ENCODE measurements at places on chromosomes 13 and 19. TPM values are rescaled to one million over a fixed set of nuclear protein-coding genes. Genes with fewer than 3 reads are reported as not detected.

GRCh38 chr19:41813911-41814310, 17.5 kb downstream of the CEACAM3 start:
- no peak overlapping the region for H3K4me3 ChIP-seq
- no peak overlapping the region for H3K27ac ChIP-seq
- H3K4me1 ChIP-seq: peaks cover 7% of the 10 kb centered on the region
- H3K27me3 ChIP-seq: no peaks in the 10 kb centered on the region
- H3K36me3 ChIP-seq: no peaks in the 10 kb centered on the region

- peak overlapping the region; percentile 75 for H3K4me3 ChIP-seq
- no peak for DNase-seq
- peaks cover 11% of the 10 kb centered on the region for H3K4me1 ChIP-seq
- H3K36me3 ChIP-seq: peaks cover 5% of the 10 kb centered on the region
Observed at GRCh38 chr19:19033176-19033425, 216 bp downstream of the SUGP2 start.

The ZNF682 gene
- 11.6 TPM for total RNA-seq

The FCER2 gene
- not detected for total RNA-seq

GRCh38 chr13:70424928-70425327, 316.7 kb upstream of the KLHL1 start:
- H3K27ac ChIP-seq: no peak overlapping the region
- no peak overlapping the region for H3K4me3 ChIP-seq
- no peaks in the 10 kb centered on the region for H3K36me3 ChIP-seq

The SPACA4 gene
- 0.67 TPM for total RNA-seq

The ZNF20 gene
- 6.8 TPM for total RNA-seq

DNA sequence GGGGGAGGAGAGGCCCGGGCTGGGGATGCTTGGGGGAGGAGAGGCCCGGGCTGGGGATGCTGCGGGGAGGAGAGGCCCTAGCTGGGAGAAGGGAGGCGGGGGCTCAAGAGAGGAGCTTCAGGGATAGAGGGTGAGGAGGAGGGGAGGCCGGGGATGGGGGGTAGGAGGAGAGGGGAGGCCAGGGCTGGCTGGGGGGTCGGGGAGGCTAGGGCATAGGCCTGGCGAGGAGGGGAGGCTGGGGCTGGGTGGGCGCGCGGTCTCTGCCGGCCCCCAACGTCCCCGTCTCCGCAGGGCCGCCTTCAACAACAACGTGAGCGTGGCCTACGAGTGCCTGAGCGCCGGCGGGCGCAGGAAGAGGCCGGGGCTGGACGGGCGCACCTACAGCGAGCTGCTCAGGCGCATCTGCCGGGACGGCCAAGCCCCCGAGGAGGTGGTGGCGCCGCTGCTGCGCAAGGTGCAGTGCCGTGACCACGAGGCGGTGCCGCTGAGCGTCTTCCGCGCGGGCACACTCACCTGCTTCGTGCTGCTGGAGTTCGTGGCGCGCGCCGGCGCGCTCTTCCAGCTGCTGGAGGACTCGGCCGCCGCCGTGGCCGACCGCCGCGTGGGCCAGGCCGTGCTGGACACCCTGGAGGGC, 11.4 kb downstream of the TPGS1 start:
- DNase-seq: peak; percentile 75
- no peak overlapping the region for H3K27ac ChIP-seq
- no peaks in the 10 kb centered on the region for H3K36me3 ChIP-seq
- H3K4me1 ChIP-seq: no peaks in the 10 kb centered on the region
- no peaks in the 10 kb centered on the region for H3K27me3 ChIP-seq

DNA sequence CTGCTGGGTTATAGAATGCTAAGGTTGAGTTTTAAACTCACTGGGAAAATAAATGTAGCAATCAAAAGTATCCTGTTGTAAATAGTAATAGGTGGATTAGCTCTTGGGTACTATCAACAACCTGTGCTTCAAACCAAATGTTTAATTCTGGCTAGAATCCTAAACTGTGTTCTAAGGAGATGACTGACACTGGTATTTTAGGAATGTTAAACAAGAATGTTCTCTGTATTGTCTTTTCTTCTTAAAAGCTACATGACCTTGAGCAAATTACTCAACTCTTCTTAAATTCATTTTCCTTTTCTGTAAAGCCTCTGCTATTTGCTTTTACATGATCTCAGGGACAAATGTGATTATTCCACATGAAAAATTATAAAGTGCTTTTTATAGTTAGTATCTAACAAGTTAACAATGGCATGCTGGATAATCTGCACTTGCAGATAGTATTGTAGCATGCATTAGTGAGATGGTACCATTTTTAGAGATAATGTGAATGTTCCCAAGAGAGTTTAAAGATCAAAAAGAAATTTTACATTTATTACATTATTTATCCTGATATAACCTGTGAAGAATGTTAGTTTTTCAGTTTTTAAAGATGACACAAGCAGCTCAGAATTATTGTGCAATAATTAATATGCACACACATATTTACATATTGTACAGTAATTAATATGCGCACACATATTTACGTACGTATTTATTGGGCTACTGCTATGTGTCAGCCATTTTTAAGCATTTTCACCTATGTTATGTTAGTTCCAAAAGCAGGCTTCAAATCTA, 13.6 kb upstream of the EPSTI1 start:
- H3K4me1 ChIP-seq: peaks cover 17% of the 10 kb centered on the region
- no peak overlapping the region for H3K4me3 ChIP-seq
- no peaks in the 10 kb centered on the region for H3K36me3 ChIP-seq

GRCh38 chr19:6778386-6778785, 5.9 kb downstream of the VAV1 start:
- DNase-seq: no peak
- no peak overlapping the region for H3K4me3 ChIP-seq

DNA sequence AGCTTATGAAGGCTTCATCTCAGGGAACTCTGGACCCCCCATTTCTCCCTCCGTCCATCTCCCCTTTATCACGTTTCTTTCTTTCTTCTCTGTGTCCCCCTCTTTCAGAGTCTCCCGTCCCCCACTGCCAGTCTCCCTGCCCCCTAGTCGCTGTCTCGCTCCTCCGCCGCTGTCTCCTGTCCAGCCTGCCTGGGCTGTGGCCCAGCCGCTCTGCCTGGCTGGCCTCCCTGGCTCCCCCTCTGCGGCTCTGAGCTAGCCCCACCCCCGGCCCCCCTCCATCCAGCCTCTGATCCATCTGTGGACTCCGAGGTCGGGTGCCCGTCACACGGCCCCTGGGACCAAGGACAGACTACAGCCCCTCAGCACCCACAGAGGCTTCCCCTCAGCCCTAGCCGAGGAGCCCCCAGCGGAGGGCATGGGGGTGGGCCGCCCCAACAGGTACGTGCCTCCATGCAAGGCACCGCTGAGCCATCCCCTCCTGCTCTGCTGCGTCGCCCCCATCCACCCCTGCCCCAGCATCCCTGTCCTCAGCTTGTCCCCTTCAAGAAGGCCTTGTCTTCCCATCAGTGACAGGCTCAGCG, 1.1 kb upstream of the KCNJ14 start:
- peaks cover 49% of the 10 kb centered on the region for H3K36me3 ChIP-seq
- no peak overlapping the region for H3K4me3 ChIP-seq
- DNase-seq: no peak
- no peak overlapping the region for H3K27ac ChIP-seq

The NALCN gene
- total RNA-seq: 2.3 TPM

DNA sequence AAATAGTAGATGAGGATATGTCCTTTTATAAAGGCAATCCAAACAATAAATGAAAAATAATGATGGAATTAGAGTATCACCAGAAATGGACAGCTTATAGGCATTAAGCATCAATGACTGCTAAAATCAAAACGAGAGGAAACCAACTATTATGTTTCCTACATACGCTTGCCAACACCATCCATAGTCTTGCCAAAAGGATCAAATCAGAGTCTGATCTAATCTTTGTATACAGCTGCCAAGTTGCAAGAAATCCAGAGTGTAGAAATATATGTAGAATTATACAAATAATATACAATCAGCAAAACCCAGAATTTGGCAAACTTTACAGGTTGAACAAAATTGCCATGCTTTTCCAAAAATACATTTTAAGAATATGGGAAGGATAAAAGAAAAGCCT, 1661.6 kb downstream of the SLITRK1 start:
- no peaks in the 10 kb centered on the region for H3K36me3 ChIP-seq
- DNase-seq: no peak
- no peaks in the 10 kb centered on the region for H3K4me1 ChIP-seq
- H3K4me3 ChIP-seq: no peak overlapping the region

The SACS gene
- 8.1 TPM for total RNA-seq

GRCh38 chr19:1357531-1358109, 26.1 kb upstream of the NDUFS7 start:
- no peak overlapping the region for H3K4me3 ChIP-seq
- DNase-seq: no peak
- H3K27ac ChIP-seq: no peak overlapping the region
- H3K36me3 ChIP-seq: peaks cover 13% of the 10 kb centered on the region

The ZNF541 gene
- 0.56 TPM for total RNA-seq

Data from thyroid gland (tissue), 4 donors.